ENCODE measurements at places on chromosomes 12 and 14. TPM values are rescaled to one million over a fixed set of nuclear protein-coding genes. Genes with fewer than 3 reads are reported as not detected.

Gene GRIP1
- 0.71 TPM for total RNA-seq

Gene SERPINA10
- total RNA-seq, result not detected

Gene OTUB2
- total RNA-seq, result 4.8 TPM

Gene IQSEC3
- total RNA-seq, result not detected

Gene GMFB
- total RNA-seq, result 97.2 TPM

Gene LBHD2
- total RNA-seq, result not detected

All from A549 treated with CpdA at 1 μM for 4 hours (cell line).